ENCODE measurements at places on chromosomes 3 and 15. TPM values are rescaled to one million over a fixed set of nuclear protein-coding genes. Genes with fewer than 3 reads are reported as not detected.
A peak's percentile ranks its signal among the peaks of the same experiment; 100 is the strongest.

Gene DLEC1
- total RNA-seq: 0.04 TPM

Gene CFAP92
- 0.86 TPM for total RNA-seq

Gene GATM
- 20.8 TPM for total RNA-seq

Gene CFAP100
- total RNA-seq: not detected

Gene GNAT1
- total RNA-seq: not detected

Gene IL5RA
- total RNA-seq: not detected

Gene FOXB1
- total RNA-seq: not detected

GRCh38 chr3:115814778-115815380 is 191.6 kb downstream of the GAP43 start:
- no peak overlapping the region for H3K27ac ChIP-seq
- H3K4me3 ChIP-seq: no peak overlapping the region
- no peaks in the 10 kb centered on the region for H3K27me3 ChIP-seq
- peak; percentile 59 for DNase-seq
- no peaks in the 10 kb centered on the region for H3K4me1 ChIP-seq

DNA sequence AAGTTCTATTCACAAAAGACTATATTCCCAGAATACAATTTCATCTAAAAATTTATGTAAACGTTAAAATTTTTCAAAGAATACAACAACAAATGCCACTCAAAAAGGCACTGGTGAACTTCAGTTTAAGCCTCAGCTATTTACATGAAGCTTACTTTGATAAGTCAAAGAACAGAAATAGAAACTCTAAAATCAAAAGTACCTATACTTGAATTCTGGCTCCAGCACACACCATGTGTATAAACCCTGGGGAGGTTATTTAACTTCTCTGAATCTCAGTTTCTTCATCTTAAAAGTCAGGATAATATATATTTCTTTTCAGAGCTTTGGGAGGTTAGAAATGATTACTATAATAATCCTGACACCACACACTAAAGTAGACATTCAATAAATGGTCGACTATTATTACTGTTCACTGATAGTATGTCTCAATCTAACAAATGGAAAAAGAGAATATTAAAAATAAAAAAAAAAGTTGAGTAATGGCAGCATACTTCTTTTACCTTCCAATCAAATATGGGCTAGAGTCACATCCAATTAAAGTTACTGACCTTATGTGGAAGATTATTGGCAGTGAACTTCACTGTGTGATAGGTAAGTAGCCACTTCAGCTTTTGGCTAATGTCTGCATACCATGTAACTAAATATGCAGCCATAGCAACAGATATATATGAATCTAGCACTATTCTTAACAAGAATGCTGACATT is 248.4 kb downstream of the ISL2 start:
- DNase-seq: no peak
- no peaks in the 10 kb centered on the region for H3K36me3 ChIP-seq
- no peak overlapping the region for H3K27ac ChIP-seq
- H3K4me1 ChIP-seq: no peaks in the 10 kb centered on the region
- no peak overlapping the region for H3K4me3 ChIP-seq

- no peaks in the 10 kb centered on the region for H3K27me3 ChIP-seq
- no peaks in the 10 kb centered on the region for H3K36me3 ChIP-seq
- H3K4me3 ChIP-seq: no peak overlapping the region
- no peaks in the 10 kb centered on the region for H3K4me1 ChIP-seq
- DNase-seq: no peak
These were observed 98.1 kb downstream of the ZPLD1 start for GRCh38 chr3:102532901-102533300.

DNA sequence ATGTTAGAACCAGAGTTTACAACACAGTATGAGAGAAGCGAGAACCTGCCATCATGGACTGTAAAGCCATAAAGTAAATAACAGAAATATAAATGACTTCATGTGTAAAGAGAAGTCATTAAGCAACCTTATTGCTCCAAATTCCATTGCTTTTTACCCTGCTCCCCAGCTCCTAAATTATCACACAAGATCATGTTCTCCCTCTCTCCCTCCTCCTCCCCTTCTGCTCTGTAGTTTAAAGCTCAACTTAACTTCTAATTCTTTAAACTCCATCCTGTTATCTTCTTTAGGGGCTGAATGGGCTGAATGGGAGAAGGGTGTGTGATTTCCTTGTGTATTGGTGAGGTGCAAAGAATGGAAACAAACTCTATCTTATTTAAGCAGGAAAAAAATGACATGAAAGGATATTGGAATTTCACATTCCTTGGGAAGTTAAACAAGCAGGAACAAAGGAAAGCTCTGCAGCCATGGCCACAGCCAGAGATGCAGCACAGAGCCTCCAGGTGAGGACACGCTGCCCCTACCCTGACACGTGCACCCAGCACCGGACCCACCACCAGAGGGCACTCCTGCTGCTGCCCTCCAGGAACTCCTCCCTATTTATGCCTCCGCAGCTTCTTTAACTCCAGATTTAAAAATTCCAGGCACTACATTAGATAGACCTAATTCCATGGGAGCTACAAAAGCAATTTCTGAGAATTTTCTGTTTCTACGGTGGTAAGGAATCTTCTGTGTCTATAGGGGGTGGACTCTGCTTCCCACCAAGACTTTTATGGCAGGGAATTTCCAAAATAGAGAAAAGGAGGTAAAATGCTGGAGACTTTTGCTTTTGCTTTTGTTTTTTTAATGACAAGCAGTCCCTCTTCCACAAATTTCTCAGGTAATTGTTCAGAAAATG is 76.9 kb upstream of the ABI3BP start:
- H3K27ac ChIP-seq: no peak overlapping the region
- H3K4me3 ChIP-seq: no peak overlapping the region
- peak; percentile 56 for DNase-seq
- H3K36me3 ChIP-seq: no peaks in the 10 kb centered on the region
- no peaks in the 10 kb centered on the region for H3K27me3 ChIP-seq

DNA sequence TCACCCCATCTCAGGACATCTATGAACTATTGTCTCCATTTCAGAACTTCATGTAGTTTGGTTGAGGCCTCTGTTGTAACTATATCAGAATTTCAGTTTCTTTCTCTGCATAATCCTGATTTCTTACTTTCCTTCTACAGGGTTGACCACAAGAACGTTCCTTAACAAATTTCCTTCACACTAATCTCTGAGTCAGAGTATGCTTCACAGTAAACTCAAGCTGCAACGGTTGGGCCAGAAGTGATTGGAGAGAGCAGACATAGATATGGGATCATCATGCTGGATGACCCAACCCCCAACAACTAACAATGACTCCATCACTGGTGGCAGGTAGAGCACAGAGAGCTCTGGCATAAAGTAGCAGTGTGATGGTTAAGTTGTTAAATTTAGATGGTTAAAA is 128.8 kb upstream of the OSTN start:
- no peaks in the 10 kb centered on the region for H3K27me3 ChIP-seq
- no peak overlapping the region for H3K4me3 ChIP-seq
- DNase-seq: no peak

- no peaks in the 10 kb centered on the region for H3K27me3 ChIP-seq
- H3K36me3 ChIP-seq: no peaks in the 10 kb centered on the region
- H3K4me3 ChIP-seq: no peak overlapping the region
- DNase-seq: no peak
- H3K27ac ChIP-seq: no peak overlapping the region
These were observed 154.2 kb downstream of the IMPG2 start for GRCh38 chr3:101166150-101166549.

DNA sequence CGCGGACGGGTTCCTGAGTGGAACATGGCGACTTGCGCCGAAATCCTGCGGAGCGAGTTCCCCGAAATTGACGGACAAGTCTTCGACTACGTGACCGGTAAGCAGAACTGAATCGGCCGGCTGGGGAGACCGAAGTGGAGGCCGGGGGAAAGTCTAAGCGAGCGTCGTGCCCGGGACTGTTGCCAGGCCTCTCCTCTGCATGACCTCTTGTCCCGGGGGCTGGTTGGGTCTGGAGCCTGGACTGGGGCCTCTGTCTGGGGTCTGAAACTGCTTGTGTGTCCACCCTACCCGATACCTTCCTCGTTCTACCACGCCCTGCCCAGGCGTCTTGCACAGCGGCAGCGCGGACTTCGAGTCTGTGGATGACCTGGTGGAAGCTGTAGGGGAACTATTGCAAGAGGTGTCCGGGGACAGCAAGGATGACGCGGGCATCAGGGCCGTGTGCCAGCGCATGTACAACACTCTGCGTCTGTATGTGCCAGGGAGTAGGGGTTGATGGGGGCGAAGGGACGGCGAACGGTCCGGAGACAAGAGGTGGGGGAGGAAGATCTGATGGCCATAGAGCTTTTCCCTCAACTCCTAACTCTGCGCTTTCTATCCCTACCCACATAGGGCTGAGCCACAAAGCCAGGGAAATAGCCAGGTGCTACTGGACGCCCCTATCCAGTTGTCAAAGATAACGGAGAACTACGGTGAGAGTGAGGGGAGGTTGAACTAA is at the start of gene ABCF3:
Gene ABCF3, plus strand, starts transcription at position 16 of the 718 bp plus-strand sequence. Its CDS starts 9 bp downstream, at position 25.
- peaks cover 30% of the 10 kb centered on the region for H3K36me3 ChIP-seq
- no peaks in the 10 kb centered on the region for H3K27me3 ChIP-seq
- peak; percentile 89 for DNase-seq
- H3K4me1 ChIP-seq: peaks cover 26% of the 10 kb centered on the region

GRCh38 chr3:53828581-53828980 is 17.6 kb downstream of the CHDH start:
- no peaks in the 10 kb centered on the region for H3K4me1 ChIP-seq
- H3K27me3 ChIP-seq: no peaks in the 10 kb centered on the region
- H3K4me3 ChIP-seq: no peak overlapping the region
- no peak overlapping the region for H3K27ac ChIP-seq
- DNase-seq: no peak

DNA sequence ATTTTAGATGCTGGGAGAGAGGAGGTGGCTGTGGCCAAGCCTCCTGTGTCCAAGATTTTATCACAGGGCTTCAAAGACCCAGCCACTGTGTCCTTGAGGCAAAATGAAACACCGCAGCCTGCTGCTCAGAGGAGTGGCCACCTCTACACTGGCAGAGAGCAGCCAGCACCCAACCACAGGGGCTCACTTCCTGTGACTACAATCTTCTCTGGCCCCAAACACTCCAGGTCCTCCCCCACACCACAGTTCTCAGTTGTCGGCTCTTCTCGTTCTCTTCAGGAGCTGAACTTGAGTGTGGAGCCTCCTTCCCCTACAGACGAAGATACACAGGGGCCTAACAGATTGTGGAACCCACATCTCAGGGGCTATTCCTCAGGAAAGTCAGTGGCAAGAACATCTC is 45.6 kb downstream of the CDAN1 start:
- no peaks in the 10 kb centered on the region for H3K27me3 ChIP-seq
- H3K36me3 ChIP-seq: peaks cover 42% of the 10 kb centered on the region
- H3K4me3 ChIP-seq: no peak overlapping the region
- H3K27ac ChIP-seq: no peak overlapping the region
- H3K4me1 ChIP-seq: no peaks in the 10 kb centered on the region

DNA sequence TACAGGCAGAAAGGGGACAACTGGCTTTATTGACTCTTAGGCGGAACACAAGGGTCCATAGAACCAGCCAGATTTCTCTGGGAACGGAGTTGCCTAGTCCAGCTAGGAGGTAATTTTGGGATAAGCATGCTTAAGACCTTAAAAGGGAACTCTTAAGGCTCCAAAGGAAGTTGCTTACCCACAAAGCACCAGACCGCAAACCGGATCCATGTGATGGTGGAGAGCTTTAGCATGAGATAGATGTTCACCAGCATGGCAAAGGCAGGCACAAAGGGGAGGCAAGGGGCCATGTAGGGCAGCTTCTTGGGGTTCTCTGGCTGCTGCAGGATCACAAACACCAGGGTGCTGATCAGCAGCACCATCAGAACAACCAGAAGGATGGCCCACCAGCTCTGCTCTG is 61.4 kb downstream of the CLDN11 start:
- H3K36me3 ChIP-seq: no peaks in the 10 kb centered on the region
- H3K4me3 ChIP-seq: no peak overlapping the region
- H3K27me3 ChIP-seq: no peaks in the 10 kb centered on the region

- H3K4me3 ChIP-seq: peak overlapping the region; percentile 65
- peaks cover 20% of the 10 kb centered on the region for H3K4me1 ChIP-seq
- no peak for DNase-seq
- peak overlapping the region; percentile 90 for H3K27ac ChIP-seq
These were observed 19.3 kb upstream of the CHD2 start for GRCh38 chr15:92880796-92881195.

DNA sequence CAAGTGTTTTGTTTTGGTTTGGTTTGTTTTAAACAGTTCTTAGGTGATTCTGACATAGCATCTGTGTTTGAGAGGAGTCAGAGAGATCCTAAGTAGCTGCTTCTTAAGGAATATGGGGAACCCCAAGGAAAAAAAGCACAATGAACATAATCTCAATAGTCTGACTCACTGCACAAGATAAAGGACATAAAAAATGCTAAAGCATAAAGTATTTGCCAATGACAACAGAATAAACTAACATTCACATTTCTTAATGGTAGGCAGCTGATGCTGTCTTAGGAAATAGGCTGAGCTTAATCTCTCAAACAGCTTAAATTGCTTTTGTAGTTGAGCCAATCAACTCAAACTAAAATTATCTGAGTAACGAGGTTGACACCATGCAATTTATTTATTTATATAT is 2.9 kb downstream of the NCEH1 start:
- no peak for DNase-seq
- peaks cover 6% of the 10 kb centered on the region for H3K4me1 ChIP-seq
- H3K36me3 ChIP-seq: no peaks in the 10 kb centered on the region

GRCh38 chr3:174480767-174481166 is 378.4 kb upstream of the NAALADL2 start:
- H3K36me3 ChIP-seq: no peaks in the 10 kb centered on the region
- no peaks in the 10 kb centered on the region for H3K27me3 ChIP-seq
- DNase-seq: no peak
- H3K4me1 ChIP-seq: no peaks in the 10 kb centered on the region
- H3K27ac ChIP-seq: no peak overlapping the region
- no peak overlapping the region for H3K4me3 ChIP-seq

- no peaks in the 10 kb centered on the region for H3K36me3 ChIP-seq
- H3K4me3 ChIP-seq: no peak overlapping the region
- H3K27me3 ChIP-seq: no peaks in the 10 kb centered on the region
- H3K27ac ChIP-seq: no peak overlapping the region
These were observed 4.5 kb downstream of the CORO2B start for GRCh38 chr15:68583321-68583720.

- no peak overlapping the region for H3K4me3 ChIP-seq
- no peak overlapping the region for H3K27ac ChIP-seq
- H3K36me3 ChIP-seq: no peaks in the 10 kb centered on the region
- peak; percentile 46 for DNase-seq
- H3K4me1 ChIP-seq: no peaks in the 10 kb centered on the region
These were observed 35.4 kb upstream of the ATG7 start for GRCh38 chr3:11236588-11237461.

GRCh38 chr3:126519506-126520455 is 2.2 kb upstream of the UROC1 start:
- H3K36me3 ChIP-seq: no peaks in the 10 kb centered on the region
- DNase-seq: no peak
- peaks cover 3% of the 10 kb centered on the region for H3K4me1 ChIP-seq
- no peak overlapping the region for H3K27ac ChIP-seq
- no peak overlapping the region for H3K4me3 ChIP-seq

DNA sequence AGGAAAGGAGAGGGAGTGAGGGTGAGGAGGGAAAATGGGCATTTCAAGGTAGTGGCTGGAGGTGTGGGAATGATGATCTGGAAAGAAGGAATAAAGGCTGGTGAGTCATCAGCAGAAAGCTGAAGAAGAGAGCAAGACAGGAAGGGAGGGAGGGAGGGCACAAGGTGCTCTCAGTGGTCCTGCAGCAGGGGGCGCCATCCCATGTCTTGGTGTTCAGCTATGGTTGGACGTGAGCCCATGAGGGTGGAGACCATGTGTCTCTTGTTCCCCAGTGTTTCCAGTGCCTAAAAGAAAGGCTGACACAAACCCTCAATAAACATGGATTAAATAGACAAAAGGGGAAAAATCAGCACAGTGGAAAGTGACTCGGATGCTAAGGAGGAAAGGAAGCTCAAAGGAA is 228.5 kb downstream of the NTRK3 start:
- DNase-seq: no peak
- no peaks in the 10 kb centered on the region for H3K27me3 ChIP-seq
- no peak overlapping the region for H3K27ac ChIP-seq
- H3K4me1 ChIP-seq: no peaks in the 10 kb centered on the region
- no peak overlapping the region for H3K4me3 ChIP-seq
- no peaks in the 10 kb centered on the region for H3K36me3 ChIP-seq
